Umbilical cord (tissue), 2 donors: ENCODE measurements at places on chromosomes 12 and 14. TPM values are rescaled to one million over a fixed set of nuclear protein-coding genes. Genes with fewer than 3 reads are reported as not detected.

DAO gene
- not detected for total RNA-seq

AQP2 gene
- 0.24 TPM for total RNA-seq

DNA sequence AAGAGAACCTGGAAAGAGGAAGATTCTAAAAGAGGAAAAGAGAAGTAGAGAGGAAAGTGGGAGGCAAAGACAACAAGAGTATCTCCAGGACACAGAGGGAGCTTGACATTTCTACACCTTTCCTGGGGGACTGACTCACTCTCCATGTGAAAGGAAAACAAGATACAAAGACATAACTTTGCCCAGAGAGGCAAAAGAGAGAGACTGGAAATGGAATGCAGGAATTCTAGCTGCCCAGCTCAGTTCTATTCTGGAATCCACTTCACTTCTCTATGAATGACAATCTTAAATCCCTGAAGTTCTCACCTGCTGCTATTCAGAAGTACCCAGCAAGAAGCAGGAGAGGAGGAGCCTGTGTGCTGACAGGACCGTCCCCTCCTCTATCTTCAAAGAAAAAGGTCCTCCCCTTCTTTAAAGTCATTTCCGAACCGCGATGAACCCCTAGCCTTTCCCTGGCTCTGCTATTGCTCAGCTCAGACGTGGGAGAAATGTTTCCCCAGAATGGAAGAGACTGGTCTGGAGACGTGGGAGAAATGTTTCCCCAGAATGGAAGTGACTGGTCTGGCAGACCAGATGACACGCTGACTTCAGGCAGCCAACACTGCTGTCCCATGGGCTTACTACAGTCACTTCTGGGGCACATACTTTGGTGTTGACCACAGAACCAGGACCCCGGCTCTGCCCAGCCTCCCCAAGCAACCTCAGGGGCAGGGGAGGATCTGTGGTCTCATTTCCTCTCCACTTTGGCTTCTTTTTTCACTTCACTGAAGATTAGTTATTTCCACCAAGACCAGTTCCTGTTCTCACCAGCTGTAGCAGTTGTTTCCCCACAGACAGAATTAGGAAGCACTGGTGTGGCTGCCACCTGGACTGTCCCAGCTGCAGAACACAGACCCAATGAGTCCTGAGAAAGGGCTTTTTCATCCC is 8.3 kb downstream of the FMNL3 start:
- DNase-seq = peak; percentile 38

GRCh38 chr12:100234591-100235304 is 32.1 kb downstream of the DEPDC4 start:
- peak; percentile 42 for DNase-seq

DNA sequence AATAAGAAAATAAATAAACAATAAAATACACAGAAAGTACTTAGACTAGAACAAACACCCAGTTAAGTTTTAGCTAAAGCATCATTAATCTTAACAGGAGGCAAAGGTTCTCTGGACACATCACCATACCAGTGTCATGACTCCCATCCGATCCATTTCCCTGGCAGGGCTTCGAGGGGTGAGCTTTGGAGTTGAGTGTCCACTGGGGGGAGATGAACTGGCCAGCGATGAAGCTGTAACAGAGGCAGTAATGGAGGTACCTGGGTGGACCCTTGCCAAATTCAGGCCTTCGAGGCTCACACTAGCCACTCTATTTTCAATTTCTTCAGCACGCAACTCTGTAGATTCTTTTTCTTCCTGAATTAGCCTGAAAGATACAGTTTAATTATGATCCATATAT is 269.5 kb downstream of the ACSS3 start:
- no peak for DNase-seq

- DNase-seq = no peak
Observed at GRCh38 chr12:128068211-128068610, 198.8 kb upstream of the TMEM132C start.
